ENCODE measurements at places on chromosomes 3 and 15.

DNA sequence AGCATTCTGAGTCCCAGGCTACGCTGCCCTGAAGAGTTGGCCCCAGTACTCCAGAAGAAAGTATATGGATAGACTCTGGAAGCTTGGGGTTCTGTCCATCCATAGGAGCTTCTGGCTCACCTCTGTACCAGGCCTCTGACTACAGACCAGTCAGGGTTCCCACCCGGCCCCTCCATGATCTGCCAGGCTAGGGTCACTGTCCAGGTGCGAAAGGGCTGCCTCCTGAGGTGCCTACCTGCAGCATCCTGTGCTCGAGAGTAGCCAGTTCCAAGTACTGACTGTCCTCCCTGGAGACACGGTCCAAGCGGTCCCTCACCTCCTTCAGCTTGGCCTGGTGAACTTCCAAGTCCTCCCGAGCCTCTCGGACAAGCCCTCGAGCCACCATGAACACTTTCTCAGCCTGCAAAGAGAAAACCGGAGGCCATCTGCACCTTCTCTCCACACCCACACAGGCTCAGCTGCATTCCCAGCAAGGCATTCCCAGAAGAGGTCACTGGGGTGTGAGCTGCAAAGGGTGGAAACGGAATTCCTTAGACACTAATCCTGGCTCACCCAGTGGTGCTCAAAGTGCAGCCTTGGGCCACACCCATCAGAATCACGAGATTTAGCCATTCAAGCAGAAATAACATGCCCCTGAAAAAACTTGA is 3.7 kb upstream of the PLXNB1 start:
- DNase-seq = peak; percentile 78

GRCh38 chr15:90286678-90287077 is 21.2 kb downstream of the NGRN start:
- DNase-seq = peak; percentile 38

DNA sequence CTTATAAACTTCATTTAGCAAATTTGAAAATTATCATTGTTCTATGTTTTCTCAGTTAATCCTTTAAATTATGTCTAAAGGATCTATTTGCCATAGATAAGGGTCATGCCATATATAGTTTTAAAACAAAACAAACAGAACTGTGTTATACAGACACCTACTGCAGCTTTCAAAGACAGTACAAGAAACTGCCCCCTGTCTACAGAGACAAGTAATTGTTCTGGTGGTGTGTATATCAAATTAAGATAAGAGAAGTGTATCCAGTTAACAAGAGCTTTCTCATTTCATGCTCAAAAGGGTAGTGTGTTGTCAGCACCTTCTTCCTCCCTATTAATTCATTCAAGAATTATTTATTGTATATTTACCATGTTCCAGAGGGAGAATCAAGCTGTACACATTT is 201.2 kb downstream of the FMN1 start:
- DNase-seq = peak; percentile 51

DNA sequence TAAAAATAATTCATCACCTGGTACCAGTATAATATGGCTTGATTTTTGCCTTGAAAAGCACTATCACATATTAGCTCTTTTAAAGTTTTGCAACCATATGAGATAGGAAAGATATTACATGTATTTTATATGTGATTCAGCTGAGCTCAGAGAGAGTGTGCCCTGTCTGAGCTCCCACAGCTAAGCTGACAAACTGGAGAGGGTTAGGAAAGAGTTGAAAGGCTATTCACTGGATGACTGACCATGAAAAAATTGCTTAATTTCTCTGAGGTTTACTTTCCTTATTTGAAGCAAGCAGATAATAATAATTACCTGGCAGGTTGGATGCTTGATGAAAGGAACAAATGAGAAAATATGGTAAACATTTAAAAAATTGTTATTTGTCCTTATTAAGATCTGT is 97.4 kb upstream of the CCDC80 start:
- peak; percentile 66 for DNase-seq

DNA sequence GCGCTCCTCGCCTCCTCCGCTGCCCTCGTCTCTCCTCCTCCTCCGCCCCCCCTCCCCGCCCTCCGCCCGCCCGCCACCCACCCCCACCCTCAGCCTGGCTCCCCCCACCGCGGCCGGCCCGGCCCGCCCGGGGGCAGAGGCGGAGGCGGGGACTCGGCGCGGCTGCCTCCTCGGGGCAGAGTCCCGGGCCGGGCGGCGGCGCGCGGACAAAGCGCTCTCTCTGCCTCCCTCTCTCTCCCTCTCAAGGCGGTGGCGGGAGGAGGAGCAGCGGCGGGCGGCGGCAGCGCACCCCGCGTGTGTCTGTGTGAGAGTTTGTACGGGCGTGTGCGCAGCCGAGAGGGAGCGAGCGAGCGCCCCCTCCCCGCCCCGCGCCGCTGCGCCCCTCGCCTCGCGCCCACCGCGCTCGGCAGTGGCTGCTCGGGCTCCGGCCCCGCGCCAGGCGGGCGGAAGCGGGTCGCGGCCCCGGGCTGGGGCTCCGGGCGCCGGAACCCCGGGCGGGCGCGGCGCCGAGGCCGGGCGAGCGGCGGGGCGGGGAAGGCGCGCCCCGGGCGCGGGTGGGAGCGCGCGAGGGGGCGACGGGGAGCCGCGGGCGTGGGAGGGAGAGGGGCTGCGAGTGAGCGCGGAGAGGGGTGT is at the start of gene IGF2BP2:
IGF2BP2 (minus strand) TSS at position 37 of the 633 bp plus-strand sequence. CDS start 82 bp downstream, outside the sequence.
- peak; percentile 81 for DNase-seq

- peak; percentile 27 for DNase-seq
Measured at GRCh38 chr15:80946576-80946975, 43.0 kb downstream of the MESD start.

DNA sequence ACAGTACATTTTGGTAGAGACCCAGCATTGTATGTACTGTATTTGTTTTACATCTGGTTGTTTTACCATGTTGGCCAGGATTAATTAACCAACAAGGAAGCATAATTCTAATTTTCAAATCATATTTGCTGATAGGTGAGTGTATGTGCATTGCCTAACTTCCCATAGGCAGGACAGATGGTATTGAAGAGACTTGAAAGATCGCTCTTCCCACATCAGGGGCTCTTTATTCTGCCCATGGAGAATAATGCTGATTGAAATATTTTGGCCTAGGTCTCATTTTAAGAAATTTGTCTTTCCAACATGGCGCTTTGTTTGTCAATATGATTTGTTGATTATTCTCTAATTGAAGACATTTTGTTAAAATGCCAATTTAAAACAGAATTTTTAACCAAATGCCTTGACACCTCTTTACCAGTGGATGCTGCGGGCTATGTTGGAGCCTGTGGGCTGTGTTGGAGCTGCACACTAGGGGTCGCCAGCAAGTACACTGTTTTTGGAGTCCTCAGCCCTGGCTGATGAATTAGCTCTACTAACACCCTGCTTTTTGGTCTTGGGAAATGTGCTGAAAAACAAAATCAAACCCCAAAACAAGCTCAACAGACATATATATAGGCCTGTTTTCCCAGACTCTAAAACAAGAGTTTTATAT is 5.3 kb downstream of the P2RY12 start:
- peak; percentile 26 for DNase-seq

- DNase-seq = no peak
Measured at GRCh38 chr3:16917256-16917935, 32.6 kb downstream of the PLCL2 start.

DNA sequence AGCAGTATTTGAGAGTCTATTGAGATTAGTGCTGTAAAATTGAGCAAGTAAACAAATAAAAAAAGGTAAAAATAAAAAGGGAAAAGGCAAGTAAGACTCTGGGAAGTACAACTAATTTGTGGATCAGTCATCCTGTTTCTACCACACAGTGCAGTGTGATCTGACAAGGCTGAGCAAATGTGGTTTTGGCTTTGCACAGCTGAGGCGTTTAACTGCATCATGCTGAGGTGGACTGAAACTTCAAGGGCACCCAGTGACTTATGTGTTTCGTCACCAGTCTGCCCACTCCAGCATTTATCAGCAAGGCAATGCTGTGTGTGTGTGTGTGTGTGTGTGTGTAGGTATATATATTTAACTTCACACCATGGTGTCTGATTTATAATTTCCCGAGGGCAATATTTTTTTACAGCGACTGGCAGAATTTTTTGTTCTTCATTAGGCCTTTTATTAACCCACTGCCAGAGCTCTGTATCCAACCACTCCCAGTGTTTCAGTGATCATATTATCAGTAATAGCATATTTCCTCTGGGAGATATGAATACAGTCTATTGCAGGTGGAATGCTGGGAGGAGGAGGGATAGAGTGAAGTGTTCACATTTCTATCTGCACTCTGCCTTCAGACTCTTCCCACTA is 131.5 kb upstream of the SATB1 start:
- DNase-seq = peak; percentile 1

GRCh38 chr15:44038755-44039191 is 156.3 kb downstream of the FRMD5 start:
- peak; percentile 30 for DNase-seq

- peak; percentile 50 for DNase-seq
Measured at GRCh38 chr15:71687902-71688508, 122.3 kb upstream of the NR2E3 start.

- peak; percentile 32 for DNase-seq
Measured at GRCh38 chr3:13581485-13582365, 32.8 kb downstream of the FBLN2 start.

GRCh38 chr3:160052385-160053047 is 63.9 kb downstream of the IL12A start:
- DNase-seq = no peak

DNA sequence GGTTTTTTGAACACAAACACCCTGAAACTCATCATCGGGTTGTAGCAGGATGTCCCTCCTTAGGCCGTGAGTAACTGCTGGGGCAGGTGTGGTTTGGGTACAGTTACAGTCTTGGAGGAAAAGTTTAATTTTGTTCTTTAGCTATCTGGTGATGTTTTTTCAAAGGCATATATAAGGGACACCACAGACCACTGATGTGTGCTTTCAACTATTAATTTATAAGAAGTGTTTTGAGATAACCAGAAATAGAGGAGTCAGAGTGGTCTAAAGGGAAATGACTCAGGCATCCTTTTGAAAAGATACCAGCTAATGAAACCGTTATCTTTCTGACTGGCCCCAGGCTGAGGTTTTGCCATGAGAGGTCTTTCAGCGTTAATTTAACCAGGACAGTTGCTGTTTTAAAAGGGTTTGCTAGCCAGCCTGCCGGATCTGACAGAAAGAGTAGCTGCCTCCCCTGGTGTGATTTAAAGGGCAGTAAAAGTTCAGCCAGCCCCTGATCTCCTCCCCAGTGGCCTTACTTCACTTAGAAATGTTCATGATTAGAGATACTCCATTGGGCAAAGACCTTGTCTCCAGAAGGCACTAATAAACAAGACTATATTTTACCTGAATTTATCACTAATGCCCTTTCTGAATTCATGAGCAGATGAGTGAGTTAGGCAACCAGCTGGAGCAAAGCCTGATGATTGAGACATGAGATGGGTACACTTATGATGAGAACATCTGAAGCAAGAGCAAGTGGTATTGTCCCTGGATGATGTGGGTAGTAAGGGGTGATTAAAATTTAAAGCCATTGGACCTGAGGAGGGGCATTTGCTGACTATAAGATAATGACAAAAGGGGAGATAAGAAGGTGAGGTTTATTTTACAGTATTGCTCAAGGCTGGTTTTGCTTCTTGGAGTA is 482.5 kb upstream of the TBL1XR1 start:
- peak; percentile 59 for DNase-seq

GRCh38 chr3:111712294-111713167 is 117.4 kb upstream of the ZBED2 start:
- DNase-seq = peak; percentile 65

- peak; percentile 19 for DNase-seq
Measured at GRCh38 chr15:96037584-96037983, 292.9 kb upstream of the NR2F2 start.

- DNase-seq = no peak
Measured at GRCh38 chr3:80914854-80915253, 846.6 kb downstream of the GBE1 start.

DNA sequence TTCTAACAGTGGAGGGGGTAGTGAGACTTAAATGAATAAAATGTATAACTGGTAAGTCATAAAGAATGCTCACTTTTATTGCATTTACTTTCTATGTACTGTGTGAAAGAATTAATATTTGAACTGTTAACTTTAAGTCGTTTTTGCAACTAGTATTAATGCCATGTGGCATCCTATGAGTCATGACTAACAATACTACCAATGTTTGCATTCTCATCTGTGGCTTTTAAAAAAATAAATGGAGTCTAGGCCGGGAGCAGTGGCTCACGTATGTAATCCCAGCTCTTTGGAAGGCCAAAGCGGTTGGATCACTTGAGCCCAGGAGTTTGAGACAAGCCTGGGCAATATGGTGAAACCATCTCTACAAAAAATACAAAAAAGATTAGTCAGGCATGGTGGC is 5.2 kb downstream of the C3orf49 start:
- peak; percentile 62 for DNase-seq

- DNase-seq = peak; percentile 23
Measured at GRCh38 chr3:108603691-108604090, 14.2 kb downstream of the DZIP3 start.

GRCh38 chr3:100032243-100032642 is 82.1 kb downstream of the FILIP1L start:
- peak; percentile 81 for DNase-seq

DNA sequence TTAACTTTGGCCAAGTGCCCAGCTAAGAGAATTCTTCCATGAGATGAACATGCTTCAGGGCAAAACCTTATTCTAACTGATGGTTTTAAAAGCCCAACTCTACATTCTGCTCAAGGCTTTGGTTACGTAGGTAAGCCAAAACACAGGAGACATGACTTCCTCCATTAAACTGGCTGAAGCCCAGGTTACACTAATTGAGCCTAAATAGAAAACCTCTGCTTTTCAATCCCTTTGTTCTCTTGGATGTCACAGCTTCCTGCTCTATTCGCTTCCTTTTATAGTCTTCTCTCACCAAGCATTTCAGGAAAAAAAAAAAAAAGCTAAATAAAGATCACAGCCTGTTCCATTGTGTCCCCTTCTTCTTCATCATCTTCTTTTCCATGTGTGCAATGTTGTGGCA is 420.4 kb downstream of the TIGIT start:
- DNase-seq = peak; percentile 2

GRCh38 chr3:154214306-154214705 is 93.1 kb downstream of the ARHGEF26 start:
- peak; percentile 29 for DNase-seq

GRCh38 chr3:76753599-76753998 is 286.3 kb upstream of the ROBO2 start:
- DNase-seq = no peak

GRCh38 chr3:46672349-46672695 is 21.2 kb downstream of the ALS2CL start:
- no peak for DNase-seq

DNA sequence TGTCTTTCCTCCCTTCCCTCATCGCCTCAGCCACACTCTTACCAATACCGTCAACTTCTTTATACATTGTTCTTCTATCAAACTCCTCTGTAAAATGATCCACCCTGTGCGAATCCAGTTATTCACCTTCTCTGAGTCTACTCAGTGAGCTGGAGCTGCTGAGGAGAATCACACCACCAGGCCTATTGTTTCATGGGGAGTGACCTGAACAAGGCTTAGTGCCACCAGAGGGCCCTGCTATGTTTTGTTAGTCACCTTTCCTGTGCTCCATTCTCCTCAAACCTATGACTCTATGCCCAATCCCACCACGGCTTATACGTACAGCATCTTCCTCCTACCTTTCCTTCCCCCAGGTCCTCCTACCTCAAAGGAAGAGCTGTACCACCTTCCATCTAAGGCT is 50.4 kb upstream of the MED12L start:
- DNase-seq = peak; percentile 25
